Sciatic nerve (tissue), 2 donors: ENCODE measurements at places on chromosomes 16 and 17. TPM values are rescaled to one million over a fixed set of nuclear protein-coding genes. Genes with fewer than 3 reads are reported as not detected.

Gene C17orf50
- total RNA-seq = not detected

Gene NLE1
- 13.5 TPM for total RNA-seq

DNA sequence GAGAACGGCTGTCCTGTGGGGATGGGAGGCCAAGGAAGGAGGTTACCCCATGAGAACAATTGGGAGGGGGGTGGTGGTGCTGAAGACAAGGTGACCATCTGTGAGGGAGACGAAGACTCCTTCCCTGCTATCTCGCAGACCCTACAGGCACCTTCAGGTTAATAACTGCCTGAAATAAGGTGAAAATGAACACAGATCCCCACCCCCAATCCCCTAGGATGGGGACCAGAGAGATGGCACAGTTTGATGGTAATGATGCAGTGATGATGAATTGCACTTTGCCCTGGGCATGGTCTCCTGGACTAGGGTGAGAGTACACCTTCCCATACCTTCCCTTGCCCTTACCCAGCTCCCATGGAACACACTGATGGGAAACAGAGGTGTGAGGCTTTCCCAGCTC lies 1.4 kb upstream of the NAE1 start:
- no peak for DNase-seq

DNA sequence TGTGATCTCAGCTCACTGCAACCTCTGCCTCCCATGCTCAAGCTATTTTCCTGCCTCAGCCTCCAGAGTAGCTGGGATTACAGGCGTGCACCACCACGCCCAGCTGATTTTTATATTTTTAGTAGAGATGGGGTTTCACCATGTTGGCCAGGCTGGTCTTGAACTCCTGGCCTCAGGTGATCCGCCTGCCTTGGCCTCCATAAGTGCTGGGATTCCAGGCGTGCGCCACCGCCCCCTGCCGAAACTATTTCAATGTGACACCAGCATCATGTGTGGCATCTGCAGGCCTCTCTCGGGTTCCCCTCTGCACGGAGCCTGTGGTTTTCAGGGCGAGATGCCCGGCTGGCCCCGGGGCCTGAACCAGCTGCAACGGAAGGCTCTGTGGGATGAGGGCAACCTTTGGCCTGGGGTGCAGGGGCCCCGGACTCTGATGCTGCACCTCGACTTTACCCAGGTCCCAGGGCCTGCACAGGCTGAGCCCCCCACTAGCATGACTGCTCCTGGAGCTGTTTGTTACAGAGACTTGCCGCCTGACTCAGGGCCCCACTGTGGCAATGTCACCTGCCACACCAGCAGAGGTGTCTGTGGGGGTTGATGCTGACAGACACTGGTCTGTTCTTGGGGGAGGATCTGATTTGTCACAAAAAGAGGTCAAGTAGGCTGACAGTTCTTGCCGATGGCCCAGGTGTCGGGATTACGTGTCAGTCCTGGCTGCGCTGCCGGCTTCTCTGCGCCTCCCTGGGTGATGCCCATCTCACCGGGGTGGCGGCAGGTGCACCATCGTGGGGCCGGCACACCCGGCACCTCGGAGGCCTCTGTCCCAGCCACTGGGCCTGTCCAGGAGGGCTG lies 8.6 kb upstream of the TEX19 start:
- DNase-seq = no peak

DNA sequence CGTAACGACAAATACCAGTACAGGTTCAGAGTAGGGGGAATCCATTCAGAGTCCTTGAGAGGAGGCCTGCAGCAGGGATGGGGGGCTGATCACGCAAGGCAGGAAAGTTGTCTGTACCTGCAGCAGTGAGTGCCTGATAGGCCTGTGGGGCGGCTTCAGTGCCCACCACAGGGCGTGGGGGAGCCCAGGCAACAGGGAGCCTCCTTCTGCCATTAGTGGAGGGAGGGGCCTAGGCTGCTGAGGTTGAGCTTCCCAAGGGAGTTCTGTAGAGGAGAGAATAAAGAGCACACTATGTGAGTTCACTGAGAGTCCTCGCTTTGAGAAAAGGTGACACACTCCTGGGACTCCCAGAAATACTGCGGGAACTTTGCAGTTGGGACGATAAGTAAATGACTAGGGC lies 134.6 kb downstream of the SPECC1 start:
- DNase-seq = no peak

- no peak for DNase-seq
Measured at GRCh38 chr16:77168901-77169300, 22.1 kb upstream of the MON1B start.

GRCh38 chr17:73991260-73991659 lies 212.2 kb upstream of the RPL38 start:
- no peak for DNase-seq

- no peak for DNase-seq
Measured at GRCh38 chr17:58325289-58325726, 3.3 kb downstream of the TSPOAP1 start.
